ENCODE measurements at places on chromosomes 3 and 15.
A peak's percentile ranks its signal among the peaks of the same experiment; 100 is the strongest.

DNA sequence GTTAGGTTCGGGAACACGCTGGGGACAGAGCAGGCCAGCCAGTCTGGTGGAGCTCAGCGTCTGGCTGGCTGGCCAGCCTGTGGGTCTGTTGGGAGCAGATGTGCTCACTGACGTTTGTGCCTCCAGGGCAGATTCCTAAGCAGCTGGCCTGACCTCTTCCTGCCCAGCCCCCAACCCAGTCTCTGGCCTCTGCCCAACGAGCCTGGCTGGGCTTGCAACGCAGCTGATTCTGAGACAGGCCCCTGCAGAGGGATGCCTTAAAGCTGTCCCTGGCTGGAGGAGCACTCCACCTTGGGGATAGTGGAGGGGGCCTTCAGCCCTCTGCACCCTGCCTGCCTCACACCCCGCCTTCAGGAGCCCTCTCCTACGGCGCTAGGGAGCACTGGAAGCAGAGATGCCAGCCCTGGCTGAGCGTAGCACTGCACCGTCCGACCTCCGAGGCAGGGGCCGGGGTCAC, 46.0 kb downstream of the KLF13 start:
- no peak for DNase-seq

DNA sequence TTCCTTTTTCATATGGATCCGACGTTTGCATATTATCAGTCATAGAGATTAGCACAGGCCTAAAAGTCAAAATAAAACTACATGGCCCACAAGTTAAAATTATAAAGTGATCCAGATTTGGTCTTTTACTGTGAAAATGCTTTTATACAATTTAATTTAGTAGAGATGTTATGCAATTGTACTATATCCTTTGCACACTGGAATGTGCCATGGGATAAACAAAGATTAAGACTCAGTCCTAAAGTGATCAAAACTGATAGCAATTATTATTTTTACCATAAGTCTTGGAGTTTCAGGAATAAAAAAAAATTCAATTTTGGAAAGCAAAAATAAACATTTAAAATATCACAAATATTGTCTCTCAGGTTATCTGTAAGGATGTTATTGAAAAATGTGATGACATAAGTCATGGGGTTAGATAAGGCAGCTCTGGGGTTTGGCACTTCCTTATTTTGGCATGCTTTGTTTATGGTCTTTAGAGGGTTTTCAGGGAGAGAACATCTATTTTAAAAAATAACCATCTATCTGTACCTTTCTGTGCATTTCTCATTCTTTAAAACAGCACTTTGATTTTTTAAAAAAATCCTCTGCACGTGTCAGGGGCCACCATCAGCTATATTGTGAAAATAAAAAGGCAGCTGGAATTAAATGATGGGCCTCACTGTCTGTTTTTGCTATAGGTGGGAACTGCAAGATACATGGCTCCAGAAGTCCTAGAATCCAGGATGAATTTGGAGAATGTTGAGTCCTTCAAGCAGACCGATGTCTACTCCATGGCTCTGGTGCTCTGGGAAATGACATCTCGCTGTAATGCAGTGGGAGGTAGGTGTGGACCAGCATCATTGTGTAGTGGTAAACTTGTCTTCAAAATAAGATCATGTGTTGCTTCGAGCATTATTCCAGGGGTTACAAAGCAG, 67.3 kb downstream of the TGFBR2 start:
- DNase-seq: no peak

DNA sequence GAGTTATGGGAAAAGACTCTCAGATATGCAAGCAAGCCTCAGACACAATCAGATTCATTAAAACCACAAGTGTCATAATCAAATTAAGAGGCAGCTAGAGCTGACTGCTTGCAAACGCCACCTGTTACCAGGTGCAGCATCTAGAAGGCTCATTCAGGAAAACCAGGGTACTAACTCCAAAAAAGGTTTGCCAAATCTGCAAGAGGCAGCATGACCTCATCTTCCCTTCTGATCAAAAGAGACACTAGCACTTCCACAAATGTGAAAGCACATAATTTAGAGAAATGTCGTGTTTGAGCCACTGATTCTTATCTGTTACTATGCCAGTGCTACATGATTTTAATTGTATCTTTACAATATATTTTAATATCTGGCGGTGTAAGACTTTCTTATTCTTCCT, 123.3 kb upstream of the NANOGP8 start:
- DNase-seq: no peak

GRCh38 chr3:46829699-46830208, 33.5 kb downstream of the MYL3 start:
- no peak for DNase-seq

GRCh38 chr15:47184908-47185801, 532.1 kb upstream of the SEMA6D start:
- DNase-seq: no peak

DNA sequence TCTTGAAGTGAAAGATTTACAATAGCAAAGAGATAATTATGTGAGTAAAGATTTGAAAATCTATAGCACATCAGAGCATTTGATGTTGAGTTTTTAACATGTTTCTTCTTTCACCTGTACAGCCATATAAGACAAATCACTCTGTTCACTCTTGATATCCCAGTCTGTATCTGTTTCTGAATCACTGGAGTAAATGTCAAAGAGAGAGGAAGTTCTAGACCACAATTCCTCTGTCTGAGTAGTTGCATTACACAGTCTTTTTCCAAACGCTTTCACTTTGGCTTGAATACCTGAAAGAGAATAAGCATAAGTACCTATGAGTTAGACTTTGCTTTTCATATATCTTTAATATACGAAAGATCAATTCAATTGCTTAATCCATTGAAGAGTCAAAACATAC, 9.9 kb downstream of the THAP10 start:
- no peak for DNase-seq

DNA sequence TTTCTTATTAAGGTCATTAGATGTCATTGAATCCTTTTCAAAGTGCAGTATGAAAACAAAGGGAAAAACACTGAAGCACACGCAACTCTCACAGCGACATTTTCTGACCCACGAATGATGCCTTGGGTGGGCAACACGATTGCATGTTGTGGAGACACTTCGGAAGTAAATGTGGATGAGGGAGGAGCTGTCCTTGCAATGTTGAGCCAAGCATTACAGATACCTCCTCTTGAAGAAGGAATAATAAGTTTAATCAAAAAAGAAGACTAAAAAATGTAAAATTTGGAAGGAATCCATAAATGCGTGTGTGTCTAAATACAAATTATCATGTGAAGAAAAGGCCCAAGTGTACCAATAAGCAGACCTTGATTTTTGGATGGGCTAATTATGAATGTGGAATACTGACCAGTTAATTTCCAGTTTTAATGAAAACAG, 16.9 kb downstream of the THBS1 start:
- DNase-seq: no peak

- DNase-seq: no peak
Observed at GRCh38 chr15:81357180-81357686, 16.8 kb downstream of the TMC3 start.

GRCh38 chr3:21962456-21962855, 211.4 kb upstream of the ZNF385D start:
- DNase-seq: no peak

DNA sequence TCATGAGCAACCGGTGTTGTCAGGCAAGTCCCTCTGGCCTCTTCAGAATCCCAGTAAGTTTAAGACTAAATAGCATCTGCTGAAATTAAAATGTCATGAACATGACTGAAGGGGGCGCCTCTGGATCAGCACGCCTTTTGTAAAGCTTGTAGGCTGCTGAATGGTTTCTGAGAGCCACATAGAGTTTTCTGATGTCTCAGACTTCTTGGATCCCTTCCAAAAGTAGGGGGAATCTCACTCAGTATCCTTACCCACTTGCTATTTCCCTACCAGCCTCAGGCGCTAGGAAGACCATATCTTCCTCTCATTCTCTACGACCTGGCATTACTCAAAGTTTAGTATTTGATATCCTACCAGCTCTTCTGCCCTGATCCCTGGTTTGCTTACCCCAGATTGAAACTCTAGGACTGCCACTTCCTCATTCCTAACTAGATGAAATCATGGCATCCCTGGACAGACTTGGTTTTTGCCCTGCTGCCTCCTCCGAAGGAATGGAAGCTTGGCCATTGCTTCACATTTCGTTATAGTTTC, 62.7 kb upstream of the CD47 start:
- peak; percentile 15 for DNase-seq

DNA sequence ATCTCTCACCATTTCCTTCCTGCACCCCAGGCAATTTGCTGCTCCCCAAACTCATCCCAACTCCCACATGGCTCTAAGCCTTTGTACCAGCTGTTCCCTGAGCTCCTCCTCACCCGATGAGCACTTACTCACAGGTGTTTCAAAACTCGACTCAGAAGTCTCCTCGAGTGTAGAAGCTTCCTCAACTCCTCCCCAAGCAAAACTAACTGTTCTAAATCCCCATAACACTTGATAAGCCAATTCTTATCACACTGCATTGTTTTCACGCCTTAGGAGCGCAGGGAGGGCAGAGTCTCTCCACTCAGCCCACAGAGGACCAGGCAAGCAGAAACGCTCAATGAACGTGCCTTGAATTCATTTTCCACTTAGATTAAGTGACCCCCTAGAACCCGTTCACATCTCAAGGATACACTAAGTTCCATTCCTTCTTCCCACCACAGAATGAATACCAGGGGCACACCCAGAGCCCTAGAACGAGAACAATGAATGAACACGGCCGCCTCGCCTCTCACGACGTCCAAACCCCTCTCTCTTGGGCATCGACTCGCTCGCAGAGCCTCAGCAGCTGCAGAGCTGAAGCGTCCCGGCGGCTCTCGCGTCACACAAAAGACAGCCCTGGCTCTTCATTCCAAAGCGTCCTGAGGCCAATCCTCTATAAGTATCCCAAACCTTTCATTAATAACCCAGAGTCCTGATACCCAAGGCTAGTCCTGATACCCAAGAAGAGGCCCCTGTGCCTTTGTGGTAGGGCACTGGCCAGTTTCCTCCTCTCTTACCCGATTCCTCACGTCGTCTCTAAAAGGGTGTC, 1.1 kb downstream of the RAF1 start:
- DNase-seq: no peak
